ENCODE measurements at places on chromosomes 1 and 21.

DNA sequence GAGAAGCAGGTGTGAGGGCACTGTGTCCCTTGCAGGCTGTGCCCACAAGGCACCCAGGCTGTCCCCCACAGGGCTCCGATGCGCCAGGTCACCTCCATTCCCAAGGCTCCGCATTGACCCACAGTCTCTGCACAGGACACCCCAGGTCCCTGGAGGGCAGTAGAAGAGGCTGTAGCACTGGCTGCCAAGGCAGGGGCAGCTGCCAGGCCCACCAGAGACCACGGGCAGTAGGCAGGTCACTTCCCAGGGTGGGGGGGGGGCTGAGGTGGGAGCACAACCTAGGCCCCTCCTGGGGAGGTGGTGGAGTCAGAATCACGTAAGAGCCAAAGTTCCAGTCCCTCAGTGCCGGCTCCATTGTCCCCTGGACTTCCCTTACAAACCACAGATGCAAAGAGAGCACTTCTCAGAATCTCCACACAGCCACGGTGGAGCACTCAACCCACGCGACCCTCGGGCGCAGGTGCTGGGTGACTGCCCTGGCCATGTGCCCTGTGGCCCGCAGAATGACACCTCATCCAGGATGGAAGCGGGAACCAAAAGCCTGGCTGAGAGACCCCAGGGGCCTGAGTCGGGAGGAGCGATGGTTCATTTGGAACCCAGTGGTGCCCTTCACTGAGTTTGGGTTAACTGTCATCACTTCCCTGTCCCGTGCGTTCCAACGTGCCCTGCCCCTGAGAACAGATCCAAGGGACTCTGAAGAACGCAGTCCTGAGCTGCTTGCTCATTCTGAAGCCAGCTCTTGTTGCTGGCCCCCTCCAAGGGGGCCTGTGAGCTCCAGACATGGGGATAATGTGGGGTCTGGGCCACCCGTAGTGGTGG, 69.7 kb upstream of the PDE9A start:
- no peak for DNase-seq

- no peak for DNase-seq
These were observed 9.9 kb upstream of the MAPKAPK2 start for GRCh38 chr1:206674745-206675175.

GRCh38 chr21:45074818-45075595, 627 bp downstream of the ADARB1 start:
- no peak for DNase-seq

DNA sequence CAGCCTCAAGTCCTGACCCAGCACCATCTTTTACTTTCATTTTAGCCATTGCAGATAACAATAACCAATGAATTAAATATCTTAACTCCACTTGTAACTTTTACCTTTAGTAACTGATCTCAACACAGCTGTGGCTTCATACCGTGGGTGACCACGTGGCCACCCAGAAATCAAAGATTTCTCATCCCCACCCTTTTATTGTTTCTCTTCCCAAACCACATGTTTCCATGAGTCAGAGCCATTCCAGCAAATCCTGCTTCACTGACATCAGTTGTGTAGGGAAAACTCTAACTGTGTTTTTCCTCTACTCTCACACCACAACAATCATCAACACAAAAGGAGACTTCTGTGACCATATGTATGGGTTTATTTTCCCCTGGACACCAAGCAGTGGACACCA, 25.1 kb upstream of the BRDT start:
- DNase-seq = no peak

DNA sequence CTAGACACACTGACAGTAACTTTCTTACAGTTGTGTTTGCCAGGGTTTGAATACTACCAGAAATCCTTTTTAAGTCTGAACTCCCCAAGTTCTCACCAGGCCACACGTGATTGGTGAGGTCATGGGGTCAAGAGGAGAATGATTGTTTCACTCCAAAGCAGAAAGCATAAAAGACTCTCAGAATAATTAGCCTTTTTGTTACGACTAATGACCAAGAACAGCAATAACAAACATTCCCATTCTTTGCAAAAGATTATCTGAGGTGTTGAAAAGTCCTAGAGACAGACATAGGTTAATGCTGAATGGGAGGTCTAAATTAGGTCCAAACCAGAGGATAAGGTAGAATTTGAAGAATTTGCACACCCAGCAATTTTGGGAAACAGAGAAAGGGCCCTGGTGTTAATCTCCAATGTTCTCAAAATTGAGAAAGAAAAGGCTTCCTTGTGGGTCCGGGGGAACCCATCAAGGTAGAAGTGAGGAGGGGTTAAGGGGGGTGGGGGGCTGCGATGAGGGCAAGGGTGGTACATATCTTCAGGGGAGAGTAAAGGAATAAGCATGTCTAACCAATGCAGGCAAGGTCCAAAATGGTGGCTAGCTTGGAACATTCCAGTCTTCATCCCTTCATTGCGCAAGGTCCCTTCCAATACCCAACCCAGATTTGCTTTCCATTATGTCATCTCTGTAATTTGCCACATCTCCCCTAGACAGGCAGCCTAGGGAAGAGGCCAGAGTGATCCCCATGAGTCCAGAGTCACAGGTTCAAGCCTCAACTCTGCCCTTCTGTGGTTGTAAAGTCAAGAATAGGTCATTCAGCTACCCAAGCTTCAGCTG, 74.6 kb upstream of the NFIA start:
- DNase-seq = no peak

- DNase-seq = no peak
These were observed at the start of gene RXFP4 for GRCh38 chr1:155940993-155941844. RXFP4 (plus strand) TSS chr1:155941638; CDS start chr1:155941710, 72 bp downstream.

DNA sequence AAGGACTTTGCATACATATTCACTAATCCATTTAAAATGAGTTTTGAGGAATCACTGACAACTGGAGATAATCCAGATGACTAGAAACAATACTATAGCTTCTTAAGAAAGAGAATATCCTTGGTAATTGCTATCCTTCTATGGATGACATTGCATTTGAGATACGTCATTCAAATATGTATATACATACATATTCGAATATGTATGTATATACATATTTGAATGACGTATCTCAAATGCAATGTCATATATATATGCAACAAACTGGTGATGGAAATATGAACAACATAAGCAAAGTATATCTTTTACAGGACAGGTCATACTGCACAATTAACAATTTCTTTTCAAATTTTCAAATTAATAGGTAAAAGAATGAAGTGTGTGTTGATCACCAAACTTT, 41.7 kb downstream of the EXTL2 start:
- DNase-seq = no peak

GRCh38 chr21:41593760-41594138, 85.8 kb upstream of the TMPRSS2 start:
- no peak for DNase-seq

DNA sequence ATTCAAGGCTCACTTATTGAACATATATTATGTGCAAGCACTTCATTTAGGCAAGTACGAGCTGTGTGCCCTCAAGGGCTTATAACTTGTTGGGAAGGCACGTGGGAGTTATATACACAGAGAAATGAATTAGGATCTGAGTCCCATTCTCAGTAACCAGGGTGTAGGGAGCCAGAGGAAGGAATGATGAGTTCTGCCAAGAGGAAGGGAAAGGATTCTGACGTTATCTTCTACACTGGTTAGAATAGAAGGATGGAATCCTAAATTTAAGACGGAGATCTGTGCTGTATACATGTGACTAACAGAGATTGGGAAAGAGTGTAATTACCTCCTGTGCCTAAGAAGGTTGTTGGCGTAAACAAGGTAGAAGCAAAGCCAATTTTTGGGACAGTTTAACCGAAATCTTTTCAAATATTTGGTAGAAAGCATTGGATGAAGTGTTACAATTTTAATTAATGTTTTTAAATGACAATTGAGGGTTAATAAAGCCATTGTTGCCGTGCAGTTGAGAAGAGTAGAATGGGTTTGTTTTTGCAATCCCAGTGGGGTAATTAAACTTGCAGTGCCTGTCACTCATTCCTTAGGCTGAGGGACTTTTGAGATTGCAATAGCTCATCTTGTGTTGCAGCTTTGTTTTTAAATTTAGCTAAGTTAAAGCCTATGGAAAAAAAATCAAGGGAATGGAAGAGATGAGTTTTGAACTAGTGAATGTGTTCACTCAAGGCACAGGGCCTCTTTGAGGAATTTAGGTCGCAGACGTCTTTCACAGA, 177.2 kb downstream of the NFIA start:
- no peak for DNase-seq

DNA sequence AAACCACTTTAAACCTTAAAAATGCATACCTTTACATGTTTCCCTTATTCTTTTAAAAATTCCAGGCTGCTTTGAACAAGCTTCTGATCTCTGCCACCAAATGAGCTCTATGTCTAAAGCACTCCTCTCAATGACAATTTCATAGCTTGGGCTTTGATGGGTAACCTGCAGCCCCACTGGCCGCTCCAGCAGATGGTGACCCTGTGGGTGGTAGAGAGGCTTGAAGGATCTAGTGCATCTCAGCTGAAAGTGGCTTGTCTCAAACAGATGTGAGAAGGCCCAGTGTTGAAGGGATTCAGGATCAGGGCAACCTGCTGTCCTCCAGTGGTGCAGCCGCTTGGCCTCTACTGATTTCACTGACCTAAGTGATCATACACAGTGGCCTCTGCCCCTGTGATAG, 84.7 kb upstream of the IRF2BP2 start:
- DNase-seq = no peak

DNA sequence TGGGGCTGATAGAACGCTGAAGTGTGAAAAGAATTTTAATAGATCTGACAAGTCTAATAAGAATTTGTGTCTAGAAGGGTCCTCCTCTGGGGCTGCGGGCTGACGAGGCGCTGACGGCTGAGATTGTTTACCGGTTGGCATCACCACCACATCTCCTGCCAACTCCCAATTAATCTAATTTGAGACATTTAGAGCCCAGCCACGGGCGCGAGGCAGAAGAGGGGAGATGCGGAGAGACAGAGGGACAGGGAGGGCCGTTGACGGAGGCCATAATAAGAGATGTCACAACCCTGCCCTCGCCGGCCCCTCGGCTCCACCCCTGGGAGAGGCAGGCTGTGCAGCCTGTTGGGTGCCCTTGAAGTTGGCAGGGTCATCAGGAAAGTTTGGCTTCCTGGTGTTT, 109.3 kb downstream of the PAX7 start:
- DNase-seq = no peak

DNA sequence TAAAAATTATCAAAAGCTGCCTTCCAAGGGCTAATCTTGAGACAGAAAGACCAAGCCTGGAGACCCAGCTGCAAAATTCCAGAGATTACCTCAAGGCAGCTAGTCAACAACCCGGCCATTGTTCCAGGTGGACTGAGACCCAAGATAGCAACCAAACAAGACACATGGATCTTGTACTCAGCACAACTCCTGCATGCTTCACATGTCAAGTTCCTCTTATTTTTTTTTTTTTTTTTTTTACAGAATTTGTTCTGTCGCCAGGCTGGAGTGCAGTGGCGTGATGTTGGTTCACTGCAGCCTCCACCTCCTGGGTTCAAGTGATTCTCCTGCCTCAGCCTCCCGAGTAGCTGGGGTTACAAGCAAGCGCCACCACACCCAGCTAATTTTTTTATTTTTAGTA, 40.1 kb downstream of the CD2 start:
- no peak for DNase-seq

- peak; percentile 78 for DNase-seq
These were observed at the start of gene S100A13 for GRCh38 chr1:153626904-153627714. S100A13 (minus strand) TSS chr1:153627505; CDS start chr1:153626472, 1,033 bp downstream.

DNA sequence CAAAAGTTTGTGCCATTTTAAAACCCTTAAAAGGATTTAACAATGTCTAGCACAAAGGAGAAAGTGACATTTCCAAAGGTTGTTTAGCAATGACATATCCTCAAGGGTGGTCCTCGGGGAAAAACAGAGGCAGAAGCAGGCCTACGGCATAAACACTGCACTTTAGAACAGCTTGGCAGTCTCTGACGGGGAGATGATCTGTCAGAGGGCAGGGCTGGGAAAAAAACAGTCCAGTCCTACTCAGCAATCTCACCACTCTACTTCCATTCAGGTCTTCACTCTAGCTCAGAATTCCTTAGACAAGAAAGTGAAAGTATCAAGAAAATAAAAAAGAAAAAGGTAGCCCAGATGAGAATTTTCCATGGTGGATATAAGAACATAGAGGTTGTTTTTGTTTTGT, 4.1 kb downstream of the CRYZ start:
- DNase-seq = no peak

DNA sequence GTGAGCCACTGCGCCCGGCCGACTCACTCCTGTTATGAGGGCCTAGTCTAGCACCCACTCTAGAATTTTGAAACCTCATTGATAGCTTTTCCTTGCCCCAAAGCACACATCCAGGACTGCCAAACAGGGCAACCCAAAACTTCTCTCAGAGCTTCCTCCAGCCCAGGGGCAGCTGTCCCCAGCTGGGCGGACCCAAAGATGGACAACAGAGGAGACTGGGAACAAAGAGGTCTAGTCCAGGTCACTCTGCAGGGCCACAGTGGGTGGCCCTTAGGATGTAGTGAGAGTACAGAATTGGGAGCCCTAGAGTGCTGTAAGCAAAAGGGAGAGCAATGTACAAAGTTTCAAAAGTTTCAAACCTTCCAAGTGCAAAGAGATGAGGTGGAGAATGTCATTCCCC, 1.2 kb downstream of the CD34 start:
- DNase-seq = no peak

GRCh38 chr1:172144445-172145061, 275.9 kb upstream of the C1orf105 start:
- no peak for DNase-seq

DNA sequence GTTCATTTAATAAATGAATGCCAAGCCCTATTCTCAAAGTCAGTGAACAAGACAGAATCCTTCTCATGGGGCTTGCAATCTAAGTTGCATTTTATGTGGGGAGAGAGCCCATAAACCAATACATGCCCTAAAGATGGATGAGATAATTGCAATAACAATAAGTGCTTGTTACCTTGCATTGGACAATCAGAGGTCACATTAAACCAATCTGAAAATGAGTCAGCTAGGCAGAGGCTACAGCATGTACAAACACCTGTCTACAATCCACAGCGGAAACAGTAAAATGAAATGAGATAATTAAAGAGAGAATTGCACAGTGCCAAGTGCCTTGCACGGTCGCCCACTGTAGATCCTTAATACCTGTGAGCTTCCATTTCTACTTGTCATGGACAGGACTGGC, 7.4 kb upstream of the IGFN1 start:
- DNase-seq = peak; percentile 90

GRCh38 chr1:221071777-221072176, 192.5 kb downstream of the HLX start:
- DNase-seq = no peak

GRCh38 chr1:84504580-84505492, 1.4 kb upstream of the SPATA1 start:
- no peak for DNase-seq

GRCh38 chr1:180213401-180214170, 16.5 kb upstream of the LHX4 start:
- no peak for DNase-seq

GRCh38 chr1:167676205-167676915, 45.4 kb upstream of the MPZL1 start:
- no peak for DNase-seq

DNA sequence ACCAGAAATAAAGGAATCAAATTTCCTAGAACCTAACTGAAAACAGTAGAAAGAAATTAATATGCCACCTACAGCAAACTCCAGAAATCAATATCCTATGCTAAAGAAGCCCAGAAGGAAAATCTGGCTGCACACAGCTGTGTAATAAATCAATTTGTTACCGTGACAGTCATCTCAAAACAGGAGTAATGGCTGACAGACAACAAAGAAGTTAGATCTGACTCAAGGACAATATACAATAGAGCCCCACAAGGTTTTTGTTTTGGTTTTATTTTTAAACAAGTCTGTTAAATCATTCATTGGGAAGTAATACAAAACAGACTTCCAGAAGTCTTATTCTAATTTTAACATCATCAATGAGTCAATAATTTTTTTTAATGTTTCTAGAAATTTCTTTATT, 168.4 kb downstream of the RERE start:
- no peak for DNase-seq

GRCh38 chr1:226602186-226603021, 53.8 kb downstream of the STUM start:
- DNase-seq = no peak

Measured in NCI-H1436 treated with DMSO at 0.1 percent for 48 hours (cell line).